Fibroblast of skin of scalp (primary cell): ENCODE measurements at places on chromosomes 5 and 9.
A peak's percentile ranks its signal among the peaks of the same experiment; 100 is the strongest.

DNA sequence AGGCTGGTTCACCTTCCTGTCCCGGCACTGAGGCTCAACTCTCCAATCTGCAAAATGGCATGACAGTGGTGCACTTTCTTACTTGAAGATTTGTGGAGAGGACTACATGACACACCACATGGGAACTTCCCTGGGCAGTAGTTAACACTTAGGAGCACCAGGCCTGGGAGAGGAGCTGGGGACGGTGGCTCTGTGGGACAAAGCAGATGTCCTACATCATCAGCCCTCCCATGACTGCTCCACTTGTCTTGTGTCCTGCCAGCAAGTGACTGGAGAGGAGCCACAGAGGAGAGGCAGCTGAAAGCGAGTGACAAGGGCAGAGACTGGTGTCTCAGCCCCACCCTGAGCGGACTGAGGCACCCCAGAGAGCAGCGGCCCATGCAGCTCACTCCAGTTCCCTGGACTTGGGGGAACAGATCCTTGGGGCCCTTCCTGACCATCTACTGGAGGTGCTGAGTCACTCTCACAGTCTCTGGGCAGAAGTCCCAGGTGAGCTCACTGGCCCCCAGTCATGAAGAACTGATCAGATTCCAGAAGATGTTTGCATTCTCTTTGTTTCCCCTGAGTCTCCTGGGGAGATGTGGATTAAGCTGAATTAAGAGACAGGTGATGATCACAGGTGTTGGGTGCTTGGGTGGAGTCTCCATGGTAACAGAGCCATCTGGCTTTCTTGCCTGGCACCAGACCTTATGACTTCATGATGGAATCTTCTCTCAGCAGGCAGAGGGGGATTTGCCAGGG lies 13.2 kb upstream of the SLC25A48 start:
- no peak for DNase-seq

DNA sequence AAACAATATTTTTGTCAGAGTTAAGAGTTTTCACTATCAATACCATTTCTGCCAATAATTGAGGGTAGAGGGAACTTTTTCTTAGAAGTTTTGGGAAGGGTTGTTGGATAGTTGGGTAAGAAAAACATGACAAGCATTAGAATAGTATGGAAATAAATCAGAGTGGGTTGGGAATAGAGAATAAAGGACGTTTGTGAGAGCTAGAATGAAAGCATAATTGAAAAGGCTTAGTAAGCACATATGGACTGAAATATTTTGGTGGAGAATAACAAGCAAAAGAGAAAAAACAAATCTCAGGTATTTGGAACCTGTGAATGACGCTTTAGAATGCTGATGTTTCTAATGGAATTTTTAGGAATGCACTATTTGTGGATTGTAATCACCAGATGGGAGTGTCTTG lies 262.9 kb upstream of the EDIL3 start:
- DNase-seq = no peak

DNA sequence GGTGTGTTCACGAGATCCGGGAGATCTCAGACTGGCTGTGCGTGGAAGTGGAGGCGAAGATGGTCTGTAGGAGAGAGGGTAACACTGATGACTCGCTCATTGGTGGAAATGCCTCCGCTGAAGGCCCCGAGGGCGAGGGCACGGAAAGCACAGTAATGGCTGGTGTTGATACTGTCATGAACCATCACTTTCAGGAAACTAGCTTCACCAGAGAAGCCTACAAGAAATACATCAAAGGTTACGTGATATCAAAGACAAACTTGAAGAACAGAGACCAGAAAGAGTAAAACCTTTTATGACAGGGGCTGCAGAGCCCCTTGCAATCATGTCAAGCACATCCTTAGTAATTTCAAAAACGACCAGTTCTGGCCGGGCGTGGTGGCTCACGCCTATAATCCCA lies 265.7 kb downstream of the GOLPH3 start:
- DNase-seq = no peak

- peak; percentile 65 for DNase-seq
Measured at GRCh38 chr9:6931913-6932312, 174.1 kb downstream of the KDM4C start.

DNA sequence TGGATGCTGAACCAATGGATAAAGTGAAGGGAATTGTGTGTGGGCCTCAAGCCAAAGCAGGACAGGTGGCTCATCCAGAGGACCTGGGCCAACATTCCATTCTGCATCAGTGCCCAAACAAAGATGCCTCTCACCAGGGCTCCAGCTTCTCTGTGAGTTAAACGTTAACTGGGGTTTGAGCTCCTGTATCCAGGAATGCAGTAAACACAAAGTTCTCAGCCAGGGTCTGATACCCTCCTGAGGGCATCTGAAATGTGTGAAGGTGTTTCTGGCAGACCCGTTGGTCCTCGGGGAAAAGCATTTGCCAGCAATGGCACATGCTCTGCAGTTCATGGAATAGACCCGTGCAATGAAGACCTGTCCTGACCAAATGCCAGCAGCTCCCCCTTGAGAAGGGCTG lies 33.9 kb upstream of the AOPEP start:
- DNase-seq = no peak

- DNase-seq = no peak
Measured at GRCh38 chr5:7980881-7981280, 111.9 kb downstream of the MTRR start.

GRCh38 chr5:169408171-169408570 lies 107.2 kb upstream of the SLIT3 start:
- DNase-seq = no peak
